Activated naive CD4-positive, alpha-beta T cell treated with anti-CD3 and anti-CD28 coated beads, Interleukin-2, amount 10 ng/mL, durations not matched to agents 7 days and 5 days (primary cell): ENCODE measurements at places on chromosomes 1 and 21.

- no peak for DNase-seq
Measured at GRCh38 chr1:56501888-56502287, 77.5 kb downstream of the PLPP3 start.

DNA sequence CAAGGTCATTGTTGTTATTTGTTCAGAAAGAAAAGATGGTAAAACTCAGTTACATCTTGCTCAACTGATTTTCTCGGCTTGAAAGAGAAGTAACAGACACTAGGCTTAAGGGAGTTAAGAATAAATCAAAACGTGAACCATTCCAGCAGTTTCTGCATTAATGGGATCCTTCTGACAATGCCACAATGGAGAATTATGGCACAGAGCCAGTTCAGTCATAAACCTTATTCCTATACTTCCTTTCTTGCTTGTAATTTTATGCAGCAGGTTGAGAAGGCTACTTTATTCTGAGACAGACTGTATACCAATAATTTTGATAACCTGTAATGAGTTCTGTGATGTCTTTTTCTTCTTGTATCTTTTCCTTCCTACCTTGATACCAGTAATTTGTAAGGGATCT is 167.0 kb downstream of the C1orf21 start:
- DNase-seq, result no peak

GRCh38 chr1:207744000-207744534 is 7.8 kb upstream of the CD46 start:
- DNase-seq, result no peak

DNA sequence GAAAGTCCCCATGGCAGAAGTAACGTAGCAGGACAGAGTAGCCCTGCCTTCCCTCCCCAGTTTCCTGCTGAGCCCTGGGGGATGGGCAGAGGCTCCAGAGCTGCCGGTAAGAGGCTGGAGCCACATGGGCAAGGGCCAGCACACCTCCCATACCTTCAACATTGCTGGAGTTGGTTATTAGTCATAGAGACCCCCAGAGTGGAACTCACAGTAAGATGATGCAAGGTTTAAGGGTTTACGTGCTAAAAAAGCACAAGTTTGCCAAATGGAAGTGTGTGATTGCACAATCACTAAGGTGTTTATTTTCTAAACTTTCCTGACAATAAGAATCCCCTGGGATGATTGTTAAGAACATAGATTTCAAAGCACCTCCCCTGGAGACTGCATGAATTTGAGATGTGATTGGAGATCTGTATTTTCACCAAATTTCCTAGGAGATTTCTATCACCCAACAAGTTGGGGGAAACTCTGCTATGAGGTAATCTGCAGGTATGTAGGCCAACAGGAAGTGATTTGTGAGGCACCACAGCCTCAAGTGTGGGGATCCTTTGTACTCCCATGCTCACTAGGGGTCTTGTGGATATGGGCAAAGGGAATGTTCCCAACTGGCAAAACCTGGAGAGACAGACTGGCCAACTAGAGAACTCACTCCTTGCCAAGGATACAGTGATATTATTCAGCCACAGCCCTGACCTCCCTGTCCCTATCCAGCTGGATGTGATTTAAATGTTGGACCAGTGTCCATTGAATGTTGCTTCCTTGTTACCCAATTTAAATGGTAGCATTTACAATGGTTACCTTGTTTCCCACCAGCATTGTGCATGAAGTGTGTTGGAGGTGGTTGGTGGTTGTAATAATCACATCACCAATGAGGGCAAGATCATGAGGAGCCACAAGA is 37.1 kb upstream of the CSF1 start:
- DNase-seq, result no peak

- DNase-seq, result peak; percentile 42
Measured at GRCh38 chr1:152110365-152110859, 4.8 kb downstream of the TCHH start.

DNA sequence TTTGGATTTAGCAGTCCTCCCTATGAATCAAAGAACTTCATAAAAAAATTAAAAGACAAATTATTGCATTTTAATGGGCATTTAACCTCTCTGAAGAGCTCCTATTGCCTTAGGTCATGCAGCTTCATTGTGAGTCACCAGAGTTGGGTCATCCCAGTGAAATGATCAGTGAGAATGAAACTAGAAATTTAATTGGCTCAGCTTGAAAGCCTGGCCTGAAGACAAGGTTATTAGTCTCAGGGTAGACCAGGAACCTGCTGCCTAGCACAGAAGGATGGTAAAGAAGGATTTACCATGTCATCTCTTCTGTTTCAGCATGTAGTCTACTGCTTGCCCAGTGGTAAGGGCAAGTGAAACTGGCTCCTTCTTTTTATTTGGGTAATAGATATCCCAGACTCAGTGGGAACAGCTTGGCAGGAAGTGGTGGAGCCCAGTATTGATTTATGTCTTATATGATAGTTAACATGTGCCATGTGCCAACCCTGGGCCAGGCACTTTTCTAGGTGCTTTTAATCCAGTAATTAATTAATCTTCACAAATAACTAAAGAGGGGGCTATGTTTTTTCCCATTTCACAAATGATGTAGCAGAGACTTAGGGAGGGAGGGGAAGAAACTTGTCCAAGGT is 23.6 kb downstream of the LAMC2 start:
- no peak for DNase-seq

- DNase-seq, result no peak
Measured at GRCh38 chr1:196407358-196408051, 200.7 kb downstream of the KCNT2 start.

DNA sequence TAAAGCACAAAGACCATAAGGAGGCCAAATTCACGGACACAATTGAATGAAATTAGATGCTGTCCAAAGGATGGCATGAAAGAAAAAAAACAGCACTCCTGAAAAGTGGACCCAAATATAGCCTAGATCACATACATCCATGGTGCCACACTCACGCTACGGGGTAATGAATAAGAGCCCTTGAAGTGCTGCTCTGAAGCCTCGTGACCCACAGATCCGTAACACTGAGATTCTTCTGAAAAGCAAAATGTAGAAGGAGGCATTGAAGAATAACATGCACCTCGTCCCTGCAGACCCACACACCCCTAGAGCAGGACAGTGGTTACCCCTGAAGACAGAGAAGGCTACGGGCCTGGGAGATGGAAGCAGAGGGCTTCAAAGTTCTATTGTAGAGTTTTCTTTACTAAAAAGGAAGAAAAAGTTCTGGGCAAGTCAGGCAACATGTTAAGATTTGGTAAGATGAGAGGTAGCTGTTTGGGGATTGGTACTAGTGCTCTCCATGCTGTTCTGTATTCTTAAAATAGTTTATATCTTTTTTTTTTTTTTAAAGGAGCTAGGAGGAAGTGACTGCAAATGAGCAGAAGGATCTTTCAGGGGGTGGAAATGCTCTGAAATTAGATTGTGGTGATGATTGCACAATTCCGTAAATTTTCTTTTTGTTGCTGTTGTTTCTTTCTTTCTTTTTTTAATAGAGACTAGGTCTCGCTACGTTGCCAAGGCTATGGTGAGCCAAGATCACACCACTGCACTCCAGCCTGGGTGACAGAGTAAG is 4.1 kb upstream of the ITGB2 start:
- DNase-seq, result no peak

GRCh38 chr1:87495147-87495546 is 166.5 kb downstream of the LMO4 start:
- no peak for DNase-seq

DNA sequence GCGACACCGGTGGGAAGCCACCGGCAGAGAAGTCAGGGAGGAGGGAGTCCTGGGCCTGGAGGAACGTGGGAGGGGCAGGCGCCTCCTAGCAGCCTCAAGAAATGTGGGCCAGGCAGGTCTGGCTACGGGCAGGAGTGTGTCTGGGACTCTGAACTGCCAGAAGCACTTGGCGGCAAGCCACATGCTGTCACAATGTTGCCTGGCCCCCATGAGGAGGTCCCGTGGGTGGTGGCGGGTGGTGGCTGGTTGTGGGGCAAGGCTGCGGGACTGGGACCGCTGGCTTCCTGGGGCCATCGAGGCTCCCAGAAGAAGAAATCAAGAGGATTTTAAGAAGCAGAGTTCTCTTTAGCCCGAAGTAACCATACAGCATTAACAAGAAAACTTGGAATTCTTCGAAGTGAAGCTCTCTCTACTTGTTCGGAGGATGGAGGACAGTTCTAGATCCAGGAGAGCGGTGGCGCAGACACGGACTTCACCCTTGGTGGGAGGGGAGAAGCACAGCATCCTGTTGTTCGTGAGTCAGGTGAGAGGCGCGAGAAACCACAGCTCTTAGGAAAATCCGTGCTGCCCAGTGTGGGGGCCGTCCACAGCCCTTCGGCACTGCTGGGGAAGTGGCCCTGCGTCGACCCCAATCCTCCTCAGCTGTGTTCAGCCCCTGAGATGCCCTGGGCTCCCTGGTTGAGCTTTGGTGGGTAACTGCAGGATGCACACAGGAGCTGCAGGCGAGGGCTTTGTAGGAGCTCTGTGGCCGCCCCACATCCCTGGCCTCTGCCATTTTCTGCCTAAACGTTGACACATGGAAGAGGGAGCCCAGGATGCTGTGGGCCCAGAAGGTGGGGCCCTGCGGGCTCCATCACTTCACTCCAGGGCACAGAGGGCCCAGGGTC is 12.4 kb downstream of the SKI start:
- DNase-seq, result peak; percentile 39

DNA sequence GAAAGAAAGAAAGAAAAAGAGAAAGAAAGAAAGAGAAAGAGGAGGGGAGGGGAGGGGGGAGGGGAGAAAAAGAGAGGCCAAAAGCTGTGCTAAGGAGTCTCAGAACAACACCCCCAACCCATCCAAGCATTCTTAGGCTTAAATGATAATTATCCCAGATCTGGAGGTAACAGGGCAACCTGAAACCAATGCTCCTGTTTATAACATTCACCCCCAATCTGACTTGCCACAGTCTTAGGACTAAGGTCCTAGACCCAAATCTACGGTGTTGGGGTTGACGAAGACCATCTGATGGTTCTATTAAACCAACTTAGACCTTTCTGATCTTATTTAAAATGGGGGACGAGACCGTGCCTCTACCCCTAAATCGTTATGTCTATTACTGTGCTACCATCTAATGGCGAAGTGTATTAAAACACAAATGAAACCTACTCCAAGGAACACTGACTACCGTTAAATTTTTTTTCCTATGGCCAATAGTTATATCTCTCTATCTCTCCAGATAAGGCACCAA is 119.3 kb upstream of the CDC42BPA start:
- no peak for DNase-seq

DNA sequence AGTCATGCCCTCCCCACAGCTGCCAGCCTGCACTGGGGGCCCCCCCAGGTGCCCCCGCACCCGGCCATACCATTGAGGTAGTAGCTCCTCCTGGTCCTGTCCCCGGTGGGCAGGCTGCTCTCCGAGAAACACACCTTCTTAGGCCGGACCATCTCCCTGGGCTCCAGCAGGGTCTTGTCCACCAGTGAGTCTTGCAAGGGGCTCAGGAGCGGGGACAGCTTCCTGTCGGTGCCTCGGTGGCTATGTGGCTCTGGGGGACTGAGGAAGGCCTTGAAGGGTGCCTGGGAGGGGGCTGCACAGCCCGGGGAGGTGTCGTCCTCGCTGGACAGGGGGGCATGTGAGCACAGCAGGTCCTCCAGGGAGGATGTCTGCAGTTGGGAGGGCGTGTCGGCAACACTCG is 12.9 kb upstream of the FTCD start:
- no peak for DNase-seq

DNA sequence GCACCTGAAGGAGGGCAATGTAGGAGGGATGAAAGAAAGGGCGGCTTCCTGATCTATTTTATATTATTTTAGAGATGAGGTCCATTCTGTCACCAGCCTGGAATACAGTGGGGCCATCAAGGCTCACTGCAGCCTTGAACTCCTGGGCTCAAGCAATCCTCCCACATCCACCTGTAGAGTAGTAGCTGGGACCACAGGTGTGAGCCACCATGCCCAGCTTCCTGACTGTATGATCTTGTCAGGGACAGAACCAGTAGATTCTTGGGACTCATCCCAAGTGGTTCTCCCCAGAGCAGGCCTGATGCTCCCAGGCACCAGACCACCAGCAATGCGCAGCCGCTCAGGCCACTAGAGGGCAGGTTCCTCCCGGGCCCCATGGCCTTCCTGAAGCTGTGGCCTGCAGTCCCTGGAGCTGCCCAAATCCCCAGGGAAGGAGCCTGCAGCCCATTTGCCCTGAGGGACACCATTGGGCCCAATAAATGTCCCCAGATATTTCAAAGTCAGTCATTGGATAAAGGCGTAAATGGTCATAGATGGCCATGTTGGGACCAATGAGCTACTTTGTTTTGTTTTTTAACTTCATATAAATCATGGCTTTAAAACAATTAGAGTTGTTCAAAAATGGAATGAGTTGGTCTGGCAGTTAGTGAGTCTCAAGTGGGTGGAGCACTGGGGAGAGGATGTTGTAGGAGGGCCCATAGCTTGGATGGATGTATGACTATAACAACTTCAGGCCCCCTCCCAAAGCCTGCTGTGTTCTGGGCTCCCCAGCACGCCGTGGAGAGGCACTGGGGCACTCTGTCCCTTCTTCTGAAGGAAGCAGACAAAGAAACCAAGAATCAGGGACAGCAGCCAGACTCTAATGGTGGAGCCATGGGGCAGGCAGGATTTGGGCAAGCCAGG is 44.7 kb upstream of the GOLT1A start:
- peak; percentile 46 for DNase-seq

- DNase-seq, result no peak
Measured at GRCh38 chr1:10532362-10532761, 57.6 kb downstream of the PEX14 start.

DNA sequence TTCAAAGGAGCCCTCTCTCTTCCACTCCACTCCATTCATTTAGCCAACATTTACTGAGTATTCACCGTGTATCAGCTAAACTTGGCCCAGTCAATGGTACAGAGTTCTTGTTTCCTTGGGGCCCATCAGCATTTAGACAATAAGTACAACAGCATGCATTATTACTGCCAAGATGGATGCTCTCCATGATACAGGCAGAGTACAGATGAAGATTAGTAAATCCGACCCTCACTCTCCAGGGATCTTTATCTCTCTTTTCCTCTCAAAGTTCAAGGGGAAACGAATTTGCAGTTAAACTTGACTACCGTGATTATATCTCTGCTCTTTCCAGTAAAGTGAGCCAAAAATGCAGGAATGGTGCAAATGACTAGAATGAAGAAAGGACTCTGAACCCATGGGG is 184.6 kb upstream of the DUSP10 start:
- no peak for DNase-seq

- peak; percentile 12 for DNase-seq
Measured at GRCh38 chr1:24739241-24739640, 6.0 kb upstream of the CLIC4 start.

GRCh38 chr1:223553957-223554356 is 111.5 kb downstream of the CAPN8 start:
- no peak for DNase-seq

DNA sequence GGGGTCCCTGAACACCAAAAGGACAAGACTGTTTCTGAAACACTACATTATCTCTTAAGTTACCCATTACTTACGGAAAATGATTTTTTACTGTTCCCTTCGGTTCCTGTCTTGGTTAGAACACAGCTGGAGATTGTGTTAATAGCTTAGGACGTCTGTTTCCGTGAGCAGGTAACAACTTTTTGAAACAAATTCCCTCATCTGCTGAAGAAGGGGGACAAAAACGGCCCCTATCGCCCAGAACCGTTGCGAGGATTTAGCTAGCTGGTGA is 67.8 kb downstream of the SLC35A3 start:
- no peak for DNase-seq
